ENCODE measurements at places on chromosomes 3 and 15.

DNA sequence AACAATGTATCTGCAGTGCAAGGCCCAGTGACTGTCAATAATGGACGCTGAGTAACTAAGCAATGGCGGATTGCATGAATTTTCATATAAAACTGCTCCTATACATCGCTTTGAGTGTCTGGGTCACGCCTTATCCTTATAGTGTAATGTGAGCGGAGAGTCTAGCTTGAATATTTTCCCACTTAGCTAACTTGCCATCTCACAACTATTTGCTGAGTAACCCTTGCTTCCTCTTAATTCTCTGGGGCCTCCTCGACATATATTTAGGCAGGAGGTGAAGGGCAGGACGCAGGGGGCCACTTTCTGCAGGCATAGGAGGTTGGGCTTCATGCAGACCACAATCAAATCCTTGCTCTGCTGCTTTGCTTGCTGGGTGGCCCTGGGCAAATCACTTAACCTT, 24.0 kb downstream of the ST8SIA2 start:
- no peaks in the 10 kb centered on the region for H3K4me1 ChIP-seq
- no peak for DNase-seq
- H3K36me3 ChIP-seq = no peaks in the 10 kb centered on the region
- H3K27me3 ChIP-seq = no peaks in the 10 kb centered on the region
- H3K27ac ChIP-seq = no peak overlapping the region
- H3K4me3 ChIP-seq = no peak overlapping the region

DNA sequence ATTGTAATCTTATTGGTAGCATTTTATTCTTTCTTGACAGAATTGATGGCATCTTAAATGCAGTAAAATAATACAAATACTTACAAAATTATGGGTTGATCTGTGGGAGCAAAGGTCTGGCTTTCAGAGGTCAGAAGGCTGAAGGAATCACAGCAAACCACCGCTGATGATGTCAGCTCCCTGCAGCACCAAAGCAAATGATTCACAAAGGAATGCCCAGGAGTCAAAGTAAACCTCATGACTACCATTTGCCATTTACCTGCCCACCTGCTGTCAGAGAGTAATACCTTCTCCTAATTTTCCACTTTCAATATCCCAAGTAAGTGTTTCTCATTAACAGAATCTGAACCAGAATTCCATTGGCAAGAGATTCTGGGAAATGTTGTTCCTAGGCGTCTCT, 46.1 kb downstream of the CPA3 start:
- no peaks in the 10 kb centered on the region for H3K4me1 ChIP-seq
- no peak overlapping the region for H3K4me3 ChIP-seq
- no peaks in the 10 kb centered on the region for H3K27me3 ChIP-seq
- H3K36me3 ChIP-seq = no peaks in the 10 kb centered on the region
- no peak overlapping the region for H3K27ac ChIP-seq
- DNase-seq = no peak

GRCh38 chr3:141738891-141739363, 829 bp downstream of the RNF7 start:
- peak overlapping the region; percentile 88 for H3K4me3 ChIP-seq
- peak; percentile 44 for DNase-seq
- peak overlapping the region; percentile 64 for H3K27ac ChIP-seq
- peaks cover 18% of the 10 kb centered on the region for H3K4me1 ChIP-seq
- no peaks in the 10 kb centered on the region for H3K27me3 ChIP-seq
- H3K36me3 ChIP-seq = 0 out of 2 replicates have a peak, but pooled peaks cover 3% of the 10 kb centered on the region

- peaks cover 7% of the 10 kb centered on the region for H3K36me3 ChIP-seq
- H3K4me3 ChIP-seq = peak overlapping the region; percentile 96
- H3K27me3 ChIP-seq = no peaks in the 10 kb centered on the region
- peak overlapping the region; percentile 72 for H3K27ac ChIP-seq
- no peak for DNase-seq
- peaks cover 18% of the 10 kb centered on the region for H3K4me1 ChIP-seq
Observed at GRCh38 chr3:52537165-52537620, 788 bp downstream of the UQCC5 start.

DNA sequence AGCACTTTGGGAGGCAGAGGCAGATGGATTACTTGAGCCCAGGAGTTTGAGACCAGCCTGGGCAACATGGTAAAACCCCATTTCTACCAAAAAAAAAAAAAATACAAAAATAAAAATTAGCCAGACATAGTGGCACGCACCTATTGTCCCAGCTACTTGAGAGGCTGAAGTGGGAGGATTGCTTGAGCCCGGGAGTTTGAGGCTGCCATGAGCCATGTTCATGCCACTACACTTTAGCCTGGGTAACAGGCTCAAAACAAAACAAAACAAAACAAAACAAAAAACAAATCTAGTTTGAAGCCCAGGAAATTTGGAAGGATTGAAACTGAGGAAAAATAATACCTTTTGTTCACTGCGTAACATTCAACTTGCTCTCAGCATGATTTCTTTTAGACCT, 16.6 kb downstream of the TMOD3 start:
- no peaks in the 10 kb centered on the region for H3K36me3 ChIP-seq
- no peaks in the 10 kb centered on the region for H3K27me3 ChIP-seq
- no peak overlapping the region for H3K4me3 ChIP-seq
- DNase-seq = no peak
- H3K27ac ChIP-seq = no peak overlapping the region

GRCh38 chr15:59303633-59304032, 69.0 kb downstream of the MYO1E start:
- DNase-seq = no peak
- no peaks in the 10 kb centered on the region for H3K36me3 ChIP-seq
- no peaks in the 10 kb centered on the region for H3K27me3 ChIP-seq
- no peak overlapping the region for H3K27ac ChIP-seq
- H3K4me3 ChIP-seq = no peak overlapping the region
- peaks cover 12% of the 10 kb centered on the region for H3K4me1 ChIP-seq

DNA sequence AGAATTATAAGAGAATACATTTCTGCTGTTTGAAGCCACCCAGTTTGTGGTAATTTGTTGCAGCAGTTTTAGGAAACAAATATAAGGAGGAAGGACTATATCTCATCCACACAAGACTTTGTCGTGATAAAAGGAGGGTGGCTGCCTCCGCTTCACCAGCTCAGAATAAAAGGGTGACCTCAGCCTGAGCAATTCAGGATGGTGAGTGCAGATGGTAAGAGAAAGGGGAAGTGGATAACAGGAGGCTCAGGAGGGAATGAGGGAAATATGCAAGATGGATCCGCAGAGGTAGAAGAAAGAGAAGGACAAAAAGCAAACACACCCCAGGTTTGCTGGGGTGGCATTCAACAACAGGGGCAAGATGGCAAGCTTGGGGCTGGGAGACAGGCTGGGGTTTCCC, 108.1 kb upstream of the TNFAIP8L3 start:
- no peaks in the 10 kb centered on the region for H3K4me1 ChIP-seq
- H3K27ac ChIP-seq = no peak overlapping the region
- no peaks in the 10 kb centered on the region for H3K27me3 ChIP-seq
- no peaks in the 10 kb centered on the region for H3K36me3 ChIP-seq
- no peak for DNase-seq

- H3K36me3 ChIP-seq = no peaks in the 10 kb centered on the region
- DNase-seq = no peak
Observed at GRCh38 chr3:97979610-97980009, 7.4 kb upstream of the RIOX2 start.

GRCh38 chr15:36313021-36313420, 266.4 kb upstream of the CDIN1 start:
- no peaks in the 10 kb centered on the region for H3K36me3 ChIP-seq
- no peak for DNase-seq
- no peak overlapping the region for H3K4me3 ChIP-seq
- H3K4me1 ChIP-seq = no peaks in the 10 kb centered on the region
- no peak overlapping the region for H3K27ac ChIP-seq

DNA sequence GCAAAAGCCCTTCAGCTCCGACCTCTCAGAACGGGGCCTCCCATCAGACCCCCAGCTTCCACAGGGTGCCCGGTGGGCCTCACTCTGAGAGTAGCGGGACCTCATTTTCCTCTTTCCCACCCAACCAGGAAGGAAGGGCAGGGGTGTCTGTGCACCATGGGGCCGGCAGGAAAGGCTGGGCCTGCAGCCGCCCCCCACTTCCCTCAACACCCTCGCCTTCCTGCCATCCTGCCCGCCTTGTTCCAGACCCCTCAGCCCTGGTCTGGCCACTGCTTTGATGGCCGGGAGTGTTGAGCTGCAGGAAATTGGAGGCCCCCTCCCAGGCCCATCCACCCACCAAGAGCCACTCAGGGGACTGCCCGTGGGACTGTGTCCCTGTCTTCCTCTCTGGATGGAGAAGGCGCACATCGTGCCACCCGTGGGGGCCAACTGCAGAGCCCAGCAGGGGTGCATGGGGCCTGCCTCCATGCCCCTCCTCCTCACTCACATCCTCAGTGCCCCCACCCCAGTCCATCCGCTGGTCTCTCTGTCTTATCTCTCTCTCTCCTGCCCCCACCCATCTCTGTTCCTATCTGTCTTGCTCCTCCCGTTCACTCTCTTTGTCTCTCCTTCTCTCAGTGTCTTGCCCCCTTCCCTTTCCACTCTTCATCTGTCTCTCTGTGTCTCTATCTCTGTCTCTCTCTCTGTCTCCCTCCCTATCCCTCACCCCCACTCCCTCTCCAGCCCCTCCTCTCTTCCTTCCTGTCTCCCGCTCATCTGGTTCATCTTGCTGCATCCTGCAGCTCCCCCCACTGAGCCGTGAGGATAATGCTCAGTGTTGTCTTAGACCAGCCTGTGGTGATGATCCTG, 1.8 kb upstream of the PLXND1 start:
- H3K36me3 ChIP-seq = no peaks in the 10 kb centered on the region
- 0 out of 2 replicates have a peak, but pooled peaks cover 2% of the 10 kb centered on the region for H3K4me1 ChIP-seq
- peaks cover 38% of the 10 kb centered on the region for H3K27me3 ChIP-seq
- H3K27ac ChIP-seq = no peak overlapping the region
- DNase-seq = no peak

- H3K4me3 ChIP-seq = no peak overlapping the region
- H3K36me3 ChIP-seq = no peaks in the 10 kb centered on the region
- no peaks in the 10 kb centered on the region for H3K27me3 ChIP-seq
- no peaks in the 10 kb centered on the region for H3K4me1 ChIP-seq
- DNase-seq = no peak
- H3K27ac ChIP-seq = no peak overlapping the region
Observed at GRCh38 chr3:192641919-192642318, 85.4 kb downstream of the FGF12 start.

DNA sequence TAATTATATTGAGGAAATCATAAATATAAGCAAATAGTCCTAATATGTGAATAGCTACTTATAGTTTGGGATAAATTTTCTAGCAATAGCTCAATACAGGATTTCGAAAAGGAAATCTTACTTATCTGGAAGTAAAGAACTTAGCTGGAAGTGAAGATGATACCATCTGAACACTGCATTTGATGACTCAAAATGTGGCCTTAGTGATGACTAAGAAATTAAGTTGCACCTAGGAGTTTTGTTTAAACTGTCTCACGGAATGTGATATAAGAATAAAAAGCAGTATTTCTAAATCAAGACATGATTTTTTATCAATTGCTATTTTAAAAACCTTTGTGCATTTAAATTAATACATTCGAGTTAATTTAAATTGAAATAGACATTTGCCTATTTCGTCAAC, 91.2 kb downstream of the EOMES start:
- no peak overlapping the region for H3K4me3 ChIP-seq
- DNase-seq = no peak
- no peak overlapping the region for H3K27ac ChIP-seq
- H3K4me1 ChIP-seq = peaks cover 7% of the 10 kb centered on the region
- H3K27me3 ChIP-seq = no peaks in the 10 kb centered on the region

GRCh38 chr15:101105059-101105891, 146.6 kb downstream of the CHSY1 start:
- H3K27ac ChIP-seq = no peak overlapping the region
- no peaks in the 10 kb centered on the region for H3K27me3 ChIP-seq
- H3K36me3 ChIP-seq = no peaks in the 10 kb centered on the region
- DNase-seq = no peak
- H3K4me1 ChIP-seq = no peaks in the 10 kb centered on the region

- no peaks in the 10 kb centered on the region for H3K36me3 ChIP-seq
- no peak overlapping the region for H3K4me3 ChIP-seq
- H3K27me3 ChIP-seq = no peaks in the 10 kb centered on the region
- no peak for DNase-seq
Observed at GRCh38 chr3:195240171-195240701, 30.7 kb downstream of the XXYLT1 start.

DNA sequence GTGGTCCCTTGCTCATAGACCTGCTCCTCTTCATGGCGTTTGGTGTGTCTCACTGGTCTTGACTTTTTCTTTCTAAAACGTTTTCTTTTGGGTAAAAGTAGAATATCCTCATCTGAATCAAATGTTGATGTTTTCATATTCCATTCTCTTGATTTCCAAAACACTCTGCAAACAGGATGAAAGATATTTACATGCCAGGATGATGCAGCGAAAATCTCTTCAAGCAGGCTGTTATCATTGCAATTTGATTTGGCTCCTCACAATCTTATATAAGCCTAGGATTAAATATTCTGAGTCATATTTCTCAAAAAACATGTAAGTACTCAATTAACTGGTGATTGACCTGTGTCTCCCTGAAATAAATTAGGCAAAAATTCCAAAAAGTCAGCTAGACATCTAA, 10.1 kb downstream of the PP2D1 start:
- no peak overlapping the region for H3K4me3 ChIP-seq
- no peaks in the 10 kb centered on the region for H3K4me1 ChIP-seq
- no peaks in the 10 kb centered on the region for H3K27me3 ChIP-seq
- H3K27ac ChIP-seq = no peak overlapping the region
- no peak for DNase-seq

GRCh38 chr3:29307295-29307694, 26.4 kb downstream of the RBMS3 start:
- H3K36me3 ChIP-seq = no peaks in the 10 kb centered on the region
- no peak for DNase-seq
- no peaks in the 10 kb centered on the region for H3K27me3 ChIP-seq
- H3K27ac ChIP-seq = no peak overlapping the region
- H3K4me3 ChIP-seq = no peak overlapping the region
- no peaks in the 10 kb centered on the region for H3K4me1 ChIP-seq

- no peaks in the 10 kb centered on the region for H3K36me3 ChIP-seq
- no peak overlapping the region for H3K27ac ChIP-seq
- no peak for DNase-seq
- H3K27me3 ChIP-seq = no peaks in the 10 kb centered on the region
- no peak overlapping the region for H3K4me3 ChIP-seq
- H3K4me1 ChIP-seq = no peaks in the 10 kb centered on the region
Observed at GRCh38 chr15:70558406-70559264, 204.7 kb downstream of the UACA start.

- no peak overlapping the region for H3K27ac ChIP-seq
- DNase-seq = no peak
- no peaks in the 10 kb centered on the region for H3K4me1 ChIP-seq
- no peaks in the 10 kb centered on the region for H3K36me3 ChIP-seq
- no peak overlapping the region for H3K4me3 ChIP-seq
- H3K27me3 ChIP-seq = no peaks in the 10 kb centered on the region
Observed at GRCh38 chr3:15152184-15152583, 53.2 kb upstream of the RBSN start.

GRCh38 chr15:53203454-53203853, 413.3 kb upstream of the ONECUT1 start:
- no peaks in the 10 kb centered on the region for H3K27me3 ChIP-seq
- H3K27ac ChIP-seq = no peak overlapping the region

DNA sequence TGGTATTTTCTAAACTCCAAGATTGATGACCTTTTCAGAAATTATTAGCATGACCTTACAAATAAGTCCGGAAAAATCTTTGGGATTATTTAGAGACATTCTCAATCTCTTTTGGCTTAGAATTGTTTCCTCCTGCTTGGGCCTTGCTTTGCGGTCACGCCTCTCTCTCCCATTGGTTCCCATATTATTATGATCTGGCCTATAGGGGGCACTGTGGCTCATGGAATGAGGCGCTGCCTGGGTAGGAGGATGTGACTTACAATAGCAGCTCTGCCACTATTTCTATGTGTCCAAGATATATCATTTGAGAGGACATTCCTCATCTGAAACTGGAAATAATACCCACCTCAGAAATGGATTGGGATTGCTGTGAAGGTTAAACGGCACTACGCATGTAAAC, 464.9 kb downstream of the MFSD1 start:
- DNase-seq = peak; percentile 46
- H3K27me3 ChIP-seq = no peaks in the 10 kb centered on the region
- no peak overlapping the region for H3K4me3 ChIP-seq
